ENCODE measurements at places on chromosomes 6 and 20.
A peak's percentile ranks its signal among the peaks of the same experiment; 100 is the strongest.

DNA sequence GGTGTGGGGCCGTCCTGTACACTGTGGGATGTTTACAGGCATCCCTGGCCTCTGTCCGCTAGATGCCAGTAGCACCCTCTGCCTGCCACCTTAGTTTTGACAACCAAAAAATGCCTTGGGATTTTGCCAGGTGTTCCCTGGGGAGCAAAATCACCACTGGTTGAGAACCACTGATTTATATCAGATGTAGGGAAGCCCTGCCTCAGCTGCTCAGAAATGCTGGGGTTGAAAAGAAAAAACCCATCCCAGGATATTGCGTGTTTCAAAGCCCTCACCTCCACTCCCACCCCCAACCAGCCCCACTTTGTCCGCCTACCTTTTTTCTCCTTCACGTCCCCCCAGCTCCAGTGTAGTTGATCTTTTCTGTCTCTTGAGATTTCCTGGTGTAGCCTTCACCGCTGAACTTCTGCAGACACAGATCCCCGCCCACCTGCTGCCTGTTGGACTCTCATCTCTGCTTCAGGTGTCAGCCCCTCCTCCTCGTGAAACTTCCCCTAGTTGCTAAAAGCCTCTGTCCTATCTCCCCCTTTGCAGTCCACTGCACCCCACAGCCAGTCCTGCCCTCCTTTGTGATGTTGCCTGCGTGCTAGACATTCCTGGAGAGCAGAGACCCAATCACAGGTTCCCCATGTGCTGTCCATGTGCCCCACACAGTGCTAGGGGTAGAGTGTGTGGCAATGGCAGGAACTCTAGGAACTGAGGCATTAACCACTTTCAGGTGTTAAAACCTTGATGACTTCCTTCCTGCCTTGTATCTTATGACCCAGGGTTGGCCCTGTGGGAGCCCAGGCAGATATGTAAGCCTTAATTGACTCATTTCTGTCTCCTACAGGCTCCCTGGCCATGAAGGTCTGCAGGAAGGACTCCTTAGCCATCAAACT is 98.9 kb downstream of the TBC1D7 start:
- DNase-seq, result no peak
- no peaks in the 10 kb centered on the region for H3K27me3 ChIP-seq
- no peaks in the 10 kb centered on the region for H3K4me1 ChIP-seq
- H3K4me3 ChIP-seq, result no peak overlapping the region
- peaks cover 20% of the 10 kb centered on the region for H3K36me3 ChIP-seq
- H3K27ac ChIP-seq, result no peak overlapping the region

- H3K4me3 ChIP-seq, result no peak overlapping the region
- no peaks in the 10 kb centered on the region for H3K27me3 ChIP-seq
These were observed 40.1 kb upstream of the RNF144B start for GRCh38 chr6:18347021-18347577.

DNA sequence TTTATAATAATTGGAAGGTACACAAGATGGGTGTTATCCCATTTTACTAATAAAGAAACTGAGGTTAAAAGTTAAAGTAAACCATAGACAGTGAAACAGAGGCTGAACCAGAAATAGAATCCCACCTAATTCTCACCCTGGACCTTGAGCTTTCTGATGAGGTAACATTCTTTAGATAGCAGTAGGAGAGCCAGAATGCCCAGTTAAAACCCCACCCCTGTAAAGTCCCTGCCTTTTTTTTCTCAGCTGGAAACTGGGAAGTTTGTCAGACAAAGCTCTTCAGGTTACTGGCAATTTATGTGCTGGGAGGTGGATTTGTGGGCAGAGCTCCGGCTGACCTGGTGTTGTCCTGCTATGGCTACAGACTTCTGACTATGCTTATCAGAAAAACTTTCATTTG is 1.9 kb upstream of the MCHR2 start:
- no peaks in the 10 kb centered on the region for H3K36me3 ChIP-seq
- no peaks in the 10 kb centered on the region for H3K4me1 ChIP-seq

GRCh38 chr6:21163110-21163837 is 430.3 kb upstream of the SOX4 start:
- H3K36me3 ChIP-seq, result no peaks in the 10 kb centered on the region
- no peak for DNase-seq
- H3K27ac ChIP-seq, result no peak overlapping the region
- peaks cover 9% of the 10 kb centered on the region for H3K4me1 ChIP-seq
- no peak overlapping the region for H3K4me3 ChIP-seq

DNA sequence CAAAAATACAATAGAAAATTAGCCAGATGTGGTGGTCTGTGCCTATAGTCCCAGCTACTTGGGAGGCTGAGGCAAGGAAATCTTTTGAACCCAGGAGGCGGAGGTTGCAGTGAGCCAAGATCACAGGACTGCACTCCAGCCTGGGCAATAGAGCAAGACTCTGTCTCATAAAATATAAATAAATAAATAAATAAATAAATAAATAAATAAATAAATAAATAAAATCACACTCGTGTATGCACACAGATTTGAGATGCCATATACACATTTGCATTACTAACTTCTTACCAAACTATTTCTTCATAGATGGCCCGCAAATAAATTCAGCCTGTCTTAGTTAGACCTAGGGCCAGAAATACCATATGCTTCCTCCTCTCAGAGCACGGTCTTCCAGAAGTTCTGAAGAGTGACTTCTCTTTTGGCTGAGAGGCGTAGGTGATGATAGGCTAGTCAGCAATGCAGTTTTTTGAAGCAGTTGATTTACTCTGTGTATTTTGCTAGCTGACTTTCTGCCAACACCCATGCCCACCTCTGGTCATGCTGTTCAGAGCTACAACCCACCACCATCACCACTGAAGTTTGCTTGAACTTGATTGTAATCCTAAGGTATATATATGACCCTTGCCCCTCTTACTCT is 150.1 kb downstream of the SASH1 start:
- H3K27ac ChIP-seq, result peak overlapping the region; percentile 52
- no peaks in the 10 kb centered on the region for H3K4me1 ChIP-seq
- H3K4me3 ChIP-seq, result no peak overlapping the region
- peaks cover 7% of the 10 kb centered on the region for H3K36me3 ChIP-seq

- H3K36me3 ChIP-seq, result peaks cover 17% of the 10 kb centered on the region
- H3K4me1 ChIP-seq, result peaks cover 24% of the 10 kb centered on the region
- DNase-seq, result no peak
- H3K4me3 ChIP-seq, result peak overlapping the region; percentile 38
These were observed 98.8 kb downstream of the ASXL1 start for GRCh38 chr20:32456869-32457478.

DNA sequence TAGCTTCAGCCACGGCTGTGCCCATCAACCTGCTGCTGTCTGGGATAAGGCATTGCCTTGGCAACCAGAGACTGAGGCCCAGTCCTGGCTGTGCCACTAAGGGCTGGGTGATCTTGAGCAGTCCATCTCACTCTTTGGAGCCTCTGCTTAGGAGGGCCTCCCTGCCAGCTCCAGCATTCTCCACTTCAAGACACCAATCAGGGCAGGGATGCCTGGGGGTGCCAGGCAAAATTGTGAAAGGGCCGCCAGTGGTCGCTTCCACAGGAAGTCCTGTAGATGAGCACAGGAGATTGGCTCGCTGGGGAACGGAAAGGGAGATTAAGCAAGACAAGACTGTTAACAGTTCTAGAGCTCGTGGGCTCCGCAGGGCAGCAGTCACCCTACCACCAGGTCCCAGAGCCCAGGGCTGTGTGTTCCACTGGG is at the start of gene RAB44:
Gene RAB44, plus strand, starts transcription at position 346 of the 423 bp plus-strand sequence. CDS start 6,410 bp downstream, outside the sequence.
- no peak for DNase-seq
- H3K36me3 ChIP-seq, result no peaks in the 10 kb centered on the region
- H3K27ac ChIP-seq, result no peak within 1 kb of the TSS
- peaks cover 10% of the 10 kb centered on the region for H3K4me1 ChIP-seq

DNA sequence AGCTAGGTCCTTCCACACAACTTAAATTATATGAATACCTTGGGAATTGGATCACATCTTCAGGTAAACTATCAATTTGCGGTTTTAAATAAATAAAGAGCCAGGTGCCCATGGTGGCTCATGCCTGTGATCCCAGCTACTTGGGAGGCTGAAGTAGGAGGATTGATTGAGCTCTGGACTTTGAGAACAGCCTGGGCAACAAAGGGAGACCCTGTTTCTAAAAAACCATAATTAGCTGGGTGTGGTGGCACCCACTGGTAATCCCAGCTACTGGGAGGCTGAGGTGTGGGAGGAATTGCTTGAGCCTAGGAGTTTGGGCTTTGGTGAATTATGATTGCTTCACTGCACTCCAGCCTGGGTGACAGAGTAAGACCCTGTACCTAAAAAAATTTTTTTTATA is 3.4 kb downstream of the GMNN start:
- peaks cover 10% of the 10 kb centered on the region for H3K4me1 ChIP-seq
- H3K27ac ChIP-seq, result no peak overlapping the region
- DNase-seq, result no peak
- H3K27me3 ChIP-seq, result no peaks in the 10 kb centered on the region
- no peak overlapping the region for H3K4me3 ChIP-seq

GRCh38 chr6:100281471-100281901 is 183.2 kb downstream of the SIM1 start:
- no peak for DNase-seq
- H3K4me3 ChIP-seq, result no peak overlapping the region
- H3K36me3 ChIP-seq, result no peaks in the 10 kb centered on the region
- H3K27ac ChIP-seq, result no peak overlapping the region

DNA sequence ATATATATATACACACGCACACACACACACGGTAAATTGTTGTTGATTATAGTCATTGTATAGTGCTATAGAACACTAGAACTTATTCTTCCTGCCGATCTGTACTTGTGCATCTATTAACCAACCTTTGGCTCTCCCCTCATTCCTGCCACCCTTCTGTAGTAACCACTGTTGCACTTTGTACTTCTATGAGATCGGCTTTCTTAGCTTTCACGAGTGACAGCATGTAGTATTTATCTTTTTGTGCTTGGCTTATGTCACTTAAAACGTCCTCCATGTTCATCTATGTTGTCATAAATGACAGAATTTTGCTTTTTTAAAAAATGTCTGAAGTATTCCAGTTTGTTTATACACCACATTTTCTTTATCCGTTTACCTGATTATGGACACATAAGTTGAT is 20.9 kb upstream of the DYNLRB1 start:
- no peak overlapping the region for H3K27ac ChIP-seq
- peaks cover 45% of the 10 kb centered on the region for H3K36me3 ChIP-seq
- no peaks in the 10 kb centered on the region for H3K27me3 ChIP-seq
- H3K4me1 ChIP-seq, result no peaks in the 10 kb centered on the region

GRCh38 chr20:61982951-61983315 is 82.7 kb downstream of the TAF4 start:
- DNase-seq, result no peak
- H3K36me3 ChIP-seq, result peaks cover 8% of the 10 kb centered on the region
- H3K27ac ChIP-seq, result no peak overlapping the region
- no peak overlapping the region for H3K4me3 ChIP-seq

- H3K36me3 ChIP-seq, result no peaks in the 10 kb centered on the region
- H3K4me1 ChIP-seq, result peaks cover 22% of the 10 kb centered on the region
- H3K27me3 ChIP-seq, result no peaks in the 10 kb centered on the region
These were observed 3.1 kb upstream of the MAVS start for GRCh38 chr20:3843490-3843889.

GRCh38 chr20:40497899-40498691 is 190.9 kb downstream of the MAFB start:
- no peaks in the 10 kb centered on the region for H3K4me1 ChIP-seq
- H3K4me3 ChIP-seq, result no peak overlapping the region
- H3K27me3 ChIP-seq, result no peaks in the 10 kb centered on the region
- peak; percentile 81 for DNase-seq
- no peak overlapping the region for H3K27ac ChIP-seq

- no peaks in the 10 kb centered on the region for H3K36me3 ChIP-seq
- H3K4me1 ChIP-seq, result no peaks in the 10 kb centered on the region
- H3K27me3 ChIP-seq, result no peaks in the 10 kb centered on the region
- H3K27ac ChIP-seq, result no peak overlapping the region
- H3K4me3 ChIP-seq, result no peak overlapping the region
These were observed 22.2 kb upstream of the SERPINB1 start for GRCh38 chr6:2863901-2864300.

DNA sequence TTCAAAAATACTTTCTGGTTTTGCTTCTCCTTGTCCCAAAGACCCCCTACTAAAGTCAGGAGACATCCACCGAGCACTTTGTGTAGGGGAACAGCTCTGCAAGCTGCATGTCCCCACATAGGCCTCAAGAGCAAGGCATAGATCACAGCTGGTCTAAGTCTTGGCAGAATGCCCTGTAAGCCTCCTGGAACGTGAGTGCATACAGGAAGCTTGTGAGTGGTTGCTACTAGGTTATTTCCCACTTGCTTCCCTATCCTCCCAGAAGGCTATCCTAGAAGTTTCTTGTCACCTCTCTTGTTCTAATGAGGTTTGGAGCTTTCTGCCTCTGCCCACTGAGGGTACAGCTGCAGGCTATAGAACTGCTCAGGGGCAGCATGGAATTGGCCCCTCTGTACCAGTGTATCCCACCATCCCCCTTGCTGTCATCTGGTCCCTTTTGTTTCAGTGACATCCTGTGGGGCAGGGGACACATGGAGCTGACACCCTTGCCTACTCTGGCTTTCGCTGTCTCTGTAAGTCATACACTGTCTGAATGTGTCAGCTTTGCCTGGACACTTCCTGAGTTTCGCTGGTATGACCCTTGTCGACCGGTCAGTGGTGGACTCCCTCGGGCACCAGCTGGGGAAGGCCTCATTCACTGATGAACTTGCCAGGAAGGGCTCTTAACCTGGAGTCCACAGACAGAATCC is 35.6 kb upstream of the KCNK16 start:
- H3K4me3 ChIP-seq, result no peak overlapping the region
- no peaks in the 10 kb centered on the region for H3K4me1 ChIP-seq
- no peaks in the 10 kb centered on the region for H3K36me3 ChIP-seq

GRCh38 chr20:2206957-2207769 is 88.6 kb upstream of the TGM3 start:
- no peak overlapping the region for H3K27ac ChIP-seq
- peak overlapping the region; percentile 64 for H3K4me3 ChIP-seq
- H3K36me3 ChIP-seq, result no peaks in the 10 kb centered on the region

GRCh38 chr20:1331801-1332453 is 3.0 kb upstream of the SDCBP2 start:
- H3K36me3 ChIP-seq, result no peaks in the 10 kb centered on the region
- peak overlapping the region; percentile 99 for H3K27ac ChIP-seq
- peak; percentile 47 for DNase-seq
- no peaks in the 10 kb centered on the region for H3K27me3 ChIP-seq
- no peak overlapping the region for H3K4me3 ChIP-seq

- peak; percentile 83 for DNase-seq
- no peak overlapping the region for H3K4me3 ChIP-seq
- H3K36me3 ChIP-seq, result peaks cover 5% of the 10 kb centered on the region
- H3K27me3 ChIP-seq, result no peaks in the 10 kb centered on the region
These were observed 75.3 kb downstream of the SLC23A2 start for GRCh38 chr20:4925842-4926530.

GRCh38 chr20:1308067-1308701 is 20.8 kb downstream of the SDCBP2 start:
- H3K27me3 ChIP-seq, result no peaks in the 10 kb centered on the region
- no peak overlapping the region for H3K4me3 ChIP-seq
- peaks cover 2% of the 10 kb centered on the region for H3K4me1 ChIP-seq
- H3K36me3 ChIP-seq, result peaks cover 6% of the 10 kb centered on the region

GRCh38 chr6:99492092-99492491 is 23.1 kb downstream of the USP45 start:
- H3K27ac ChIP-seq, result no peak overlapping the region
- H3K36me3 ChIP-seq, result no peaks in the 10 kb centered on the region
- H3K4me1 ChIP-seq, result no peaks in the 10 kb centered on the region
- DNase-seq, result no peak
- no peaks in the 10 kb centered on the region for H3K27me3 ChIP-seq

- no peaks in the 10 kb centered on the region for H3K4me1 ChIP-seq
- no peaks in the 10 kb centered on the region for H3K27me3 ChIP-seq
- H3K27ac ChIP-seq, result no peak overlapping the region
- H3K36me3 ChIP-seq, result no peaks in the 10 kb centered on the region
These were observed 395.9 kb downstream of the CDH26 start for GRCh38 chr20:60354024-60354580.

- H3K36me3 ChIP-seq, result no peaks in the 10 kb centered on the region
- no peaks in the 10 kb centered on the region for H3K27me3 ChIP-seq
- no peaks in the 10 kb centered on the region for H3K4me1 ChIP-seq
- DNase-seq, result no peak
- no peak overlapping the region for H3K4me3 ChIP-seq
These were observed 78.7 kb downstream of the C6orf52 start for GRCh38 chr6:10615675-10616074.
